ENCODE measurements at places on chromosomes 5 and 9. TPM values are rescaled to one million over a fixed set of nuclear protein-coding genes. Genes with fewer than 3 reads are reported as not detected.

DNA sequence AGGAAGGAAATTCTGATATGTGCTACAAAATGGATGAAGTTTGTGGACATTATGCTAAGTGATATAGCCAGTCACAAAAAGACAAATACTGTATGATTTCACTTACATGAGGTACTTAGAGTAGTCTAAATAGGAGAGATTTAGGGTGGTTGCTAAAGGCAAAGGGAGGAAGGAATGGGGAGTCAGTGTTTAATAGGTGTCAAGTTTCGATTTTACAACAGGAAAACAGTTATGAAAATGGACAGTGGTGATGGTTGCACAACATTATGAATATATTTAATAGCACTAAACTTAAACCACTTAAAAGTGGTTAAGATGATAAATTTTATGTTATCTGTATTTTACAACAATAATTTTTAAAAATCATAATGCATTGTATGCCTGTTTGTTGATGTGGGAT is 40.4 kb upstream of the ECM2 start:
- H3K4me3 ChIP-seq: no peak overlapping the region
- H3K4me1 ChIP-seq: no peaks in the 10 kb centered on the region
- no peaks in the 10 kb centered on the region for H3K36me3 ChIP-seq
- no peaks in the 10 kb centered on the region for H3K27me3 ChIP-seq
- no peak overlapping the region for H3K27ac ChIP-seq
- no peak for DNase-seq

- no peak for DNase-seq
- H3K27ac ChIP-seq: no peak overlapping the region
- H3K36me3 ChIP-seq: no peaks in the 10 kb centered on the region
- H3K4me1 ChIP-seq: no peaks in the 10 kb centered on the region
- no peaks in the 10 kb centered on the region for H3K27me3 ChIP-seq
These were observed 113.8 kb downstream of the TLE4 start for GRCh38 chr9:79685577-79685976.

GRCh38 chr9:126524353-126525077 is 89.2 kb upstream of the LMX1B start:
- no peak overlapping the region for H3K27ac ChIP-seq
- H3K36me3 ChIP-seq: no peaks in the 10 kb centered on the region
- no peaks in the 10 kb centered on the region for H3K27me3 ChIP-seq
- H3K4me1 ChIP-seq: no peaks in the 10 kb centered on the region
- DNase-seq: no peak

- H3K4me3 ChIP-seq: no peak overlapping the region
- no peak for DNase-seq
- H3K27ac ChIP-seq: no peak overlapping the region
- H3K4me1 ChIP-seq: peaks cover 8% of the 10 kb centered on the region
These were observed 64.8 kb upstream of the TBCA start for GRCh38 chr5:77840930-77841329.

DNA sequence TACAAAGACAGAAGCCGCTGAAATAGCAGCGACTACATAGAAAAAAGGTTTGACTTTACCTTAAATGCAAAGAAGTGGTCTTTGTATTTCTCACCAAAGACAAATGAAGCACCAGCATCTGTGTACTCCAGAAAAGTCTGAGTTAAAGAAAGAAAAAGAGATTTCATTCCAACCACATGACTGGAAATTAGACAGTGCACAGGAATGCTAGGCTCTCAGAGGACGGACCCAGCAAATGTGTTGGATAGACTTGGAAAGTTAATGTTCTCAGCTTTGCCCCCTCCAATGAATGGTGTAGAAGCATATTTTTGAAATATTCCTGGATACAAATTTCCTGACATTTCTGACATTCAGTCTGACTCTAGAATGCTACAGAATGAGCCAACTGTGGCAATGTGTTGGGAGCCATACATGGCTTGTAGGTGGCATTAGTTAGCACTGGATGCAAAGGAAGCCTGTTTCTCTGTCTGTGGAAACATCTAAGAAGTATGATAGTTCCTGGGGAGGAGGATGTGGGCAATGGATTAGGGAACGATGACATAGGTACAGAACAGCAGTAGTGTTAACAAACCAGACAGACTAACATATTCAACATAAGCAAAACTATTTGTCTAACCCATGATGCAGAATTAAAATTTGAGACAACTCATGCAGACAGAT is 43.3 kb downstream of the SLC28A3 start:
- no peaks in the 10 kb centered on the region for H3K4me1 ChIP-seq
- no peak overlapping the region for H3K27ac ChIP-seq
- no peaks in the 10 kb centered on the region for H3K36me3 ChIP-seq

DNA sequence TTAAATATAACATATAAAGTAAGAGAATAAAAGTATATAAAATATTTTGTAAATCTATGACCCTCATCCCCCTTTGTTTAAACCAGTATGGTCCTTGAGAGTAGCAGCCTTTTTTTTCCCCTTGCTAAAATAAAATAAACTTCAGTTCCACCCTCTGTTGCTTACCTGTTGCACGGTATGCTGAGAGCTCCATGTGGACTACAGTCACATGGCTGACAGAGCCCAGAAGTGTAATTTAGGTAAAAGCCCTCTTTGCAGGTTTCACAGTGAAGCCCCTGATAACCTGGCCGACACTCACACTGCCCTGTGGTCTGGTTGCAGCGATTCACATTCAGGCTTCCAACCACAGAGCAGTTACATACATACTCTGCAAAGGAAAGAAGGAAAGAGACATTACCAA is 55.1 kb downstream of the MEGF9 start:
- DNase-seq: no peak
- no peaks in the 10 kb centered on the region for H3K4me1 ChIP-seq
- H3K4me3 ChIP-seq: no peak overlapping the region
- no peaks in the 10 kb centered on the region for H3K36me3 ChIP-seq
- H3K27ac ChIP-seq: no peak overlapping the region

DNA sequence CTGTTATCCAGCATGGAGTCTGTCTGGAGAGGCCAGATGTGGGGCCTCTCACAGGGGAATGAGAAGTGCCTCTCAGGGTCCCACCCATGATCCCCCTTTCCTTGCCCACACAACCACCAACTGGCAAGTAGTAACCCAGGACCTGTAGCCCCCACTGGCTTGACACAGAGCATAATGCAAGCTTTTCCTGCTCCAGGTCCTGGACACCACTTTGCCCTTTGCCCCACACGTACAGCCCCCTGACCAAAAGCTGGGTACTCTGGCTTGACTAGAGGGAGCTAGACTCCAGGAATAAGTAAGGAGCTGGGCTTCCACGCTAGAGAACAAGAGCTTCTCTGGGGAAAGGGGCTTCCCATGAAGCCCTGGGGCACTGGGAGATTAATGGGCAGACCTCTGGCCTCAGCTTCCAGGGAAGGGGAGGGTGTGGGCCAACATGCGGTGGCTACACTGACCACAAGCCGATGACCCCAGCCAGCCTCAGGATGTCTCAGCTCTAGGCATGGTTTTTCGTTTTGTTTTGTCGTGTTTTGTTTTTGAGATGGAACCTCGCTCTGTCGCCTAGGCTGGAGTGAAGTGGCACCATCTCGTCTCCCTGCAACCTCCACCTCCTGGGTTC is 109.5 kb downstream of the C9orf50 start:
- H3K4me3 ChIP-seq: no peak overlapping the region
- H3K36me3 ChIP-seq: no peaks in the 10 kb centered on the region
- H3K27ac ChIP-seq: no peak overlapping the region

DNA sequence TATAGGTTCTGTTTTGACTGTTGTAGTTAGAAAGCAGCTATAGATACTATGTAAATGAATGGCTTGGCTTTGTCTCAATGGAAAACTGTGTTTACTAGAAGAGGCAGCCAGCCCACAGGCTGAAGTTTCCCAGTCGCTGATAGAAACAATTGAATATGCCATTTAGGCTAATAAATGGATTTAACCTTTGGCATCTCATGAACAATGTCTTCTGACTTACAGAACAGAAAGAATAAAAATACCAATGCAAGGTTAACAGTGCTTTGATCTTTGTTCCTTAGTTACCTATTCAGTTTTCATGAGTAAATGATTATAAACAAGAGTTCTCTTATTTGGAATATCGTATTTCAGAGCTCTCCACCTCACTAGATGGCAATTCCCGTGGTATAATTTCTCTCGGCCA is 120.6 kb downstream of the PAM start:
- H3K27me3 ChIP-seq: no peaks in the 10 kb centered on the region
- H3K36me3 ChIP-seq: no peaks in the 10 kb centered on the region
- H3K4me3 ChIP-seq: no peak overlapping the region

DNA sequence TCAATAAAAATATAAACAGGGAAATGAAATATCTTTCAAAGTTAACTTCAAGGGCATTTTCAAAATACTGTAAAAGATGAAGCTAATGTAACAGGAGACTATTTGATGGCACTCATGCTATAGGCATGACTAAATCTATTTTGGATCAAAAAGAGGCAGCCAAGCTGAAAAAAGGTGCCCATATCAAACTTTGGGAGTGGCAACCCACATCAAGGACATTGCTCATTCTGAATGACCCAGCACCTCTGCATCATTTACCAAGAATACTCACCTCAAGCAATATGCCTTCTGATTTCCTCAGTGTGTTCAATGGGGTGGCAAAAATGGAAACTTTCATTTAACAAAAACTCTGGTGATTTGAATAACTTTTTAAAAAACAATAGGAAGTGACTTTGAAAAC is 853.3 kb downstream of the TLE1 start:
- H3K36me3 ChIP-seq: no peaks in the 10 kb centered on the region
- DNase-seq: no peak
- H3K4me1 ChIP-seq: no peaks in the 10 kb centered on the region
- H3K27ac ChIP-seq: no peak overlapping the region
- no peak overlapping the region for H3K4me3 ChIP-seq

DNA sequence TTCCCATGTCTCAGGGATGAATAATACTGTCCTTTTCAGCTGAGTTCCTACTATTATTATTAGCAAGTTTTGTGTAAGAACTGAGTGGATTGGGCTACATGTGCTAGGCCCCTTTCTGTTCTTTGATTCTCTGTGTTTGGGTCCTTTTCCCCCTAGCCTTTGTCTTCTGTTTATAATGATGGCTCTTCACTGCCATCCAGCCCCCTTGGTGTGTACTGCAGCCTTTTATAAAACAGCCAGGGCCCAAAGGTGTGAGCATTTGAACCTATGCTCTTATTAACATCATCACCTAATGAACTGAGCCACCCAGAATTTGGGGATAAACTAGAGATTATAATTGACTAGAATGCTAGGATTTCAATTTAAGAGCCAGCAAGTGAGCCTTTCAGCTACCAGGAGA is 52.6 kb downstream of the PLAC8L1 start:
- no peaks in the 10 kb centered on the region for H3K36me3 ChIP-seq
- H3K27me3 ChIP-seq: no peaks in the 10 kb centered on the region
- H3K27ac ChIP-seq: no peak overlapping the region
- no peak overlapping the region for H3K4me3 ChIP-seq

GRCh38 chr5:55511010-55511409 is 23.8 kb downstream of the PLPP1 start:
- no peaks in the 10 kb centered on the region for H3K27me3 ChIP-seq
- DNase-seq: no peak
- H3K4me1 ChIP-seq: peaks cover 16% of the 10 kb centered on the region
- H3K27ac ChIP-seq: no peak overlapping the region

The RASEF gene
- 10.8 TPM for total RNA-seq

The DMAC1 gene
- total RNA-seq: 17.5 TPM

The DROSHA gene
- total RNA-seq: 50.4 TPM

The SLC6A7 gene
- not detected for total RNA-seq

The CA9 gene
- 36.8 TPM for total RNA-seq
